Stimulated activated CD4-positive, alpha-beta T cell treated with anti-CD3 and anti-CD28 coated beads, TNF-alpha, amount 100 ng/mL, for 1 hour (primary cell): ENCODE measurements at places on chromosomes 11 and 22.

GRCh38 chr11:101478587-101479369 lies 105.0 kb downstream of the TRPC6 start:
- no peak for DNase-seq

- DNase-seq: no peak
Observed at GRCh38 chr11:74147199-74147929, 23.4 kb downstream of the C2CD3 start.

- no peak for DNase-seq
Observed at GRCh38 chr11:132464003-132464342, 1068.3 kb downstream of the OPCML start.

DNA sequence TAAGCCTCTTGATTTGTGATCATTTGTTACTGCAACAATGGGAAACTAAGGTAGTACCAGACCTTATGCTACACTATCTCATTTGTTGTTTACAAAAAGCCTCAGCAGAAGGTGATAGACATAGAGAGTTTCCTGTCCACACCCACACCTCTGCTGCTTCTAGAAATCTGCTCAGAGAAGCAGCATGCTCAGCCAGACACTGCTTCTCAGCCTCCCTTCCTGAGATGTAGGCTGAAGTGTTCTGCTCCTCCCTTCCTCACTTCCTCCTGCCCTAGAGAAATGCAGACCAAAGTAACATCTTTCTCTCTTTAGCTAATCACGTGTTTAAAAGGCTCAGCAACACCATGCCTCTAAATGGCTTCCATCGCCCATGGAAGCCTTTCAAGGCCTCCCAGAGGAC lies 88.4 kb downstream of the SLC1A2 start:
- DNase-seq: peak; percentile 25

- DNase-seq: no peak
Observed at GRCh38 chr11:63609971-63610580, 4.2 kb downstream of the PLAAT3 start.

DNA sequence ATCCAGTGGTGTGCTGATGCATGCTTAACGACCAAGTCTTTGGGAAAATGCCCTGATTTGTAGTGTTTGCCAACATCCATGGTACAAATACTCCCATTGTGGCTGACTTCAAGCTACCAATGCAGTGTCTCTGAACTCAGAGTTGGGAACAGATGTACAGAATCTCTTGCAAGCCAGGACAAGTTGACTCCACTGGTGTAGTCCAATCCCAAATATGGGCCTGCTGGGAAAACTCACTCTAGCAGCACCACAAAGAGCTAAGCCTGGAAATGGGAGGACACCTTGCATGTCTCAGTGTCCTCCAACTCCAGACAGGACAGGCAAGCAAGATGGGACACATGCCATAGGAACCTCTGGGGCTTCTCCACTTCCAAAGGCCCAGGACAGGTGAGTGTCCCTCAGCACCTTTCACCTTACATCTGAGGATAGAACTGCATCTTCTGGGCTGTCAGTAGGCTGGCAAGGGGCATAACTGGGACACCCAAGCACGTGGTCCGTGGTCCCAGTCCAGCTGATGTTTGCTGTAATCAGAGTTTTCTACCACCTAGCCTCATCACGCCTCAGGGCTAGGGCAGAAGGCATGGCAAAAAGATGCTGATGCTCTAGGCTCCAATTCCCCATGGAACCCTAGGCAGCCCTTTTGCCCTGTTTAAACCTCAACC lies 6.5 kb downstream of the LMO1 start:
- no peak for DNase-seq

- DNase-seq: no peak
Observed at GRCh38 chr11:59801981-59802638, 8.5 kb downstream of the MRPL16 start.

GRCh38 chr11:108804511-108804910 lies 139.6 kb downstream of the DDX10 start:
- DNase-seq: no peak

DNA sequence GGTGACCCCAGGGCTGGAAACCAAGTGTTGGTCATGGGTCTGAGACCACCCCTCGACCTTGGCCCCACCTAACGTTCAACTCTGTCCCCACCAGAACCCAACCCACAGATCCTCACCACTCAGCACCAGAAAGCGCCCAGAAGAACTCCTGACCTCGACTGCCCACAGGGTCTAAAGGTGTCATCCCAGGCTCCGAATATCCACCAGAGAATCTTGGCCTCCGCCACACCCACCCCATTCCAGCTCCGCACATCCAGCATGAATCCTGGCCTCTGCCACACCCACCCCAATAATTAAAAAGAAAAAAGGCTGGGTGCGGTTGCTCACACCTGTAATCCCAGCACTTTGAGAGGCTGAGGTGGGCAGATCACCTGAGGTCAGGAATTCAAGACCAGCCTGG lies 1.3 kb downstream of the CERK start:
- DNase-seq: no peak

DNA sequence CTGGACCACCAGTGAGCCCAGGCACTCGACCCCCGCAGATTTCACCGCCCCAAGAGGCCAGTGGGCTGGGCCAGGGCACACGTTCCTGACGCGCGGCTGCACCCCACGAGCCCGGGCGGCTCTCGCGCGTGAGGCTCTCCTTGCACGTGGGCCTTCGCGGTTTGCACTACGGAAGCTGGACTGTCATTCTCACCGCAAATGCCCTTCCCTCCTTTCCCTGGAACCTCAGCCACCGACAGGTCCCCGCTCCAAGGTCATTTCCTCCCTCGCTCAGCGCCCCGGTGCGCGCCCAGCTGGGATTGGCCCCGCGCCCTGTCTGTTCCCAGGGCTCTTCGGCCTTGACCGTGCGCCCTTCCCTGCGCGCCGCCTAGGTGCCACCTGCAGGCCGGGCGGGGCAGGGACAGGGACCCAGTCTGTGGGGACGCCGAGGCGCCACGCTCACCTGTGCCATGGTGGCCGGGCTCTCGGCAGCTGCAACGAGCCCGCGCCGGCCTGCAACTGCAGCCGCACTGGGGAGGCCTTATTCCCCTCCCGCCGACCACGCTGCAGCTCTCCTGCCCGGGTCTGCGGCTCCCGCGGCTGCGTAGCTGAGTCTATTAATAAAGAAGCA lies 2.1 kb upstream of the CPT1A start:
- peak; percentile 42 for DNase-seq
